ENCODE measurements at places on chromosomes 3 and 15. TPM values are rescaled to one million over a fixed set of nuclear protein-coding genes. Genes with fewer than 3 reads are reported as not detected.

The GPR149 gene
- total RNA-seq: not detected

The PROK2 gene
- not detected for total RNA-seq

The UNC45A gene
- 57.7 TPM for total RNA-seq

The TCAIM gene
- 8.2 TPM for total RNA-seq

The SCAANT1 gene
- not detected for total RNA-seq

The GRAMD2A gene
- total RNA-seq: 0.13 TPM

The AADAC gene
- 20.8 TPM for total RNA-seq

The TGM4 gene
- 0.05 TPM for total RNA-seq

The TM4SF1 gene
- 2,747 TPM for total RNA-seq

The CSTA gene
- 1.2 TPM for total RNA-seq

The CCDC13 gene
- total RNA-seq: 0.79 TPM

The LNP1 gene
- total RNA-seq: 0.88 TPM

The GOLGA6A gene
- total RNA-seq: not detected

The CCDC54 gene
- total RNA-seq: not detected

The GRK7 gene
- not detected for total RNA-seq

The POLQ gene
- total RNA-seq: 7.5 TPM

The CSPG5 gene
- 1.3 TPM for total RNA-seq

The SCAMP2 gene
- 60.9 TPM for total RNA-seq

The STAB1 gene
- total RNA-seq: not detected

The SEMA3B gene
- 7.1 TPM for total RNA-seq

The BCL2A1 gene
- 17.4 TPM for total RNA-seq

The PLSCR5 gene
- not detected for total RNA-seq

The SNX22 gene
- 1.5 TPM for total RNA-seq

The LRRN1 gene
- total RNA-seq: not detected

The ZBTB20 gene
- 0.75 TPM for total RNA-seq

The MPI gene
- total RNA-seq: 30.7 TPM

The RARB gene
- total RNA-seq: 6.6 TPM

The CDAN1 gene
- 7.8 TPM for total RNA-seq

The CDHR4 gene
- 0.30 TPM for total RNA-seq

The KCNMB2 gene
- total RNA-seq: not detected

The C3orf70 gene
- not detected for total RNA-seq

The IMPG2 gene
- not detected for total RNA-seq

The SLC6A11 gene
- total RNA-seq: 0.07 TPM

The INAFM2 gene
- 5.1 TPM for total RNA-seq

The ATP10A gene
- 6.8 TPM for total RNA-seq

The PLA2G4D gene
- total RNA-seq: not detected

The GP9 gene
- not detected for total RNA-seq

The SPSB4 gene
- total RNA-seq: 0.13 TPM

The SLC22A14 gene
- total RNA-seq: not detected

The KBTBD13 gene
- 0.02 TPM for total RNA-seq

The FBLN2 gene
- 1.5 TPM for total RNA-seq

The FBXW12 gene
- not detected for total RNA-seq

The LRTM1 gene
- not detected for total RNA-seq

The FETUB gene
- 0.12 TPM for total RNA-seq

The IL16 gene
- total RNA-seq: not detected

The KIF7 gene
- 4.9 TPM for total RNA-seq

The CAPN3 gene
- 0.21 TPM for total RNA-seq

Data from A549 treated with DMSO at 1 μM for 4 hours (cell line).